ENCODE measurements at places on chromosomes 11 and 22. TPM values are rescaled to one million over a fixed set of nuclear protein-coding genes. Genes with fewer than 3 reads are reported as not detected.

DNA sequence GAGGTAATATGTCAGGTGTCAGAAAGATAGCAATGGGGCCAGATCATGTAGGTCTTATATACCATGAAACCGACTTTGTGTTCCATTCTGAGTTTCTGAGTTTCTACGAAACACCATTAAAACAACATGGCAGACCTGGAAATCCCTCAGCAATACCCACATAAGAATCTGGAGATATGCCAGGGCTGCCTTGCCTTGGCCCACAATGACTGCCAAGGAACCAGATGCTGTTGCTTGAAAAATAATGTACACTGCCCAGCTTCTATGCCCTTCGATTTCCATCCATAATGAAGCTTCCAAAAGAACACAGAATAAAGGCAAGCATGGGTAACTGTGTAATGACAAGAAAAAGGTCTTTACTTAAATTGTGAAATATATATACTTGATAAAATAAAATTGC is 277.4 kb downstream of the SOX6 start:
- no peak overlapping the region for H3K27ac ChIP-seq
- no peaks in the 10 kb centered on the region for H3K36me3 ChIP-seq
- H3K4me1 ChIP-seq = no peaks in the 10 kb centered on the region
- DNase-seq = no peak

MMP8 gene
- total RNA-seq = not detected

GRCh38 chr11:103406357-103406756 is 297.1 kb downstream of the DYNC2H1 start:
- H3K27ac ChIP-seq = no peak overlapping the region
- DNase-seq = no peak
- no peaks in the 10 kb centered on the region for H3K36me3 ChIP-seq
- H3K4me1 ChIP-seq = no peaks in the 10 kb centered on the region
- no peak overlapping the region for H3K4me3 ChIP-seq

- H3K36me3 ChIP-seq = peaks cover 49% of the 10 kb centered on the region
- H3K27me3 ChIP-seq = no peaks in the 10 kb centered on the region
- no peaks in the 10 kb centered on the region for H3K4me1 ChIP-seq
- H3K27ac ChIP-seq = no peak overlapping the region
- DNase-seq = no peak
These were observed 19.9 kb downstream of the ASPHD2 start for GRCh38 chr22:26448941-26449340.

PNPLA5 gene
- total RNA-seq = 0.10 TPM

DNA sequence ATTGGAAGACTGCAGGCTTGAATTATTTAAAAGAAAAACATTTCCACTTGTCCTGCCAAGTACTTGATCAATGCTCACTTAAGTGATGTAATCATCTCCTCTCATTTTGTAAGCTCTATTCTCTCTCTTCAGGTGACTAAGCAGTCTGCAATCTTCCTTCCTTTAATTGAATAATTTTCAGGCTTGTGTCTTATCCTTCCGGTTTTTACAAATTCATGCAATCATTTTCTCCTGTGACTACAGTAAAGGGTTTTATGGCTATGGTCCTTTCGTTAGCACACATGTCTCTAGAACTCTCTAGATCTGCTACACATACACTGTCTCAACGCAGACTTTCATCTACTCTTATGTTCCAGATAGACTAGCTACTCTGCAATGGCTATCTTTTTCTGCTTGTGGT is 12.6 kb upstream of the UPB1 start:
- H3K27me3 ChIP-seq = no peaks in the 10 kb centered on the region
- H3K36me3 ChIP-seq = no peaks in the 10 kb centered on the region
- H3K4me1 ChIP-seq = no peaks in the 10 kb centered on the region
- H3K4me3 ChIP-seq = no peak overlapping the region
- H3K27ac ChIP-seq = no peak overlapping the region
- DNase-seq = no peak

DNA sequence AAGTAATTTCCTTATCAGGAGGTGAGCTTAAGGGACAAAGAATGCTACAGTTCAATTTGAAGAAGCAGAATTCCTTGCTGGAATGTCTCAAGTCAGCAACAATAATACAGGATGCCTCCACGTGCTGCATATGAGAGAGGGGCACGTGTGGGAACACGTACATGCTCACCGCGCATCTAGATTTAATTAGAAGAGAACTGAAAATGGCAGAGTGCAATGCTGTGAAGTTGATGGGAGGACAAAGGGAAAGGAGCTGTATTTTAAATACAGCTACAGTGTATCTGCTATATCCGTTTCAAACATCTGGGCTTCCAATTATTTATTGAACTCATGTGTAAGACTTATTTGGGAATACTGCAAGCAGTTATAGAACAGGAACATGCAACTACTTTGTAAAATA is 328.7 kb downstream of the SOX6 start:
- no peaks in the 10 kb centered on the region for H3K27me3 ChIP-seq
- H3K27ac ChIP-seq = no peak overlapping the region
- H3K4me1 ChIP-seq = no peaks in the 10 kb centered on the region
- DNase-seq = no peak
- H3K4me3 ChIP-seq = no peak overlapping the region
- H3K36me3 ChIP-seq = no peaks in the 10 kb centered on the region

GRCh38 chr11:17003426-17003825 is 10.8 kb downstream of the PLEKHA7 start:
- H3K27ac ChIP-seq = no peak overlapping the region
- H3K36me3 ChIP-seq = no peaks in the 10 kb centered on the region
- no peak for DNase-seq

DNA sequence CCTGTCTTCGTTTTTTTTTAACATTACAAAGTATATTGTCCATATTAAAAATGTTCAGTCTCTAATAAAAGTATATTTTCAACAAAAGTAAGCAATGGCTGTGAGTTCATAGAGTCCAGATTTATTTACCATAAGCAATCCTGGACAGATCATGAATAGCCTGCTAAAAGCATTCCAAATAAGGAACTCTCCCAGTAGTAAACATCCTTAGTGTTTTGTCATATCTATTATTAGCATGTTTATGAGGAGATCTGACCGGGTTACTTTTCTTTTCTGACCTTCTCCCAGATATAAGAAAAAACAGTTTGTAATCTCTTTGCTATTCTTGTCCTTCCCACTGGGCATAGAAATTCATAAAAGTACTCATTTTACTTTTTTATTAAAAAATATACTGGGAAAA is 403.9 kb upstream of the ANO3 start:
- no peak overlapping the region for H3K27ac ChIP-seq
- no peaks in the 10 kb centered on the region for H3K36me3 ChIP-seq
- no peak for DNase-seq
- no peaks in the 10 kb centered on the region for H3K4me1 ChIP-seq
- no peaks in the 10 kb centered on the region for H3K27me3 ChIP-seq
- no peak overlapping the region for H3K4me3 ChIP-seq

SLC22A8 gene
- 95.5 TPM for total RNA-seq

- no peak overlapping the region for H3K4me3 ChIP-seq
- no peaks in the 10 kb centered on the region for H3K36me3 ChIP-seq
- DNase-seq = no peak
- H3K4me1 ChIP-seq = peaks cover 68% of the 10 kb centered on the region
- no peak overlapping the region for H3K27ac ChIP-seq
- H3K27me3 ChIP-seq = peaks cover 4% of the 10 kb centered on the region
These were observed 248.0 kb downstream of the ST3GAL4 start for GRCh38 chr11:126603486-126603885.

Measured in spinal cord (tissue), 10 donors.